NCI-H1417 treated with DMSO at 0.1 percent for 48 hours (cell line): ENCODE measurements at places on chromosomes 6 and 20.

- no peak for DNase-seq
Observed at GRCh38 chr20:52105442-52106422, 85.8 kb downstream of the ZFP64 start.

GRCh38 chr6:81242624-81243023 lies 509.9 kb downstream of the TENT5A start:
- DNase-seq, result no peak

DNA sequence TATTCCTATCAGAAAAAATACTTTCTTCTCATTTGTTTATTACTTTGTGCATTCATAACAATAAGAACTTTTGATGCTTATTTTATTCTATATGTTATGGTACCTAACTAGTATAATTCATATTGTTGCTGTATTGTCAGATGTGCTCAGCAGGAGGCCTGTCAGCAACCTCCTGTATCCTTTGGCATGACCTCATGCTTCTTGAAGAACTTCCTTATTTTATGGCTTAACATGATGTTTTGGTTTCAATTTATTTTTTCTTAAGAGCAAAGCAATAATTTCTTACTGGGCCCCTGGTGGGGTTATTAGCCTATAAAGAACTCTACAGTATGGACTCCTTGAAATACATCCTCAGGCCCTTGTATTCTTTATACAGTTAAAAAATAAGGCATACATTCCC lies 17.3 kb downstream of the GGTLC1 start:
- no peak for DNase-seq

GRCh38 chr6:50848989-50849795 lies 30.5 kb downstream of the TFAP2B start:
- DNase-seq, result no peak

- DNase-seq, result no peak
Observed at GRCh38 chr20:51703400-51704287, 64.5 kb downstream of the ATP9A start.
